ENCODE measurements at places on chromosomes 4 and X.

DNA sequence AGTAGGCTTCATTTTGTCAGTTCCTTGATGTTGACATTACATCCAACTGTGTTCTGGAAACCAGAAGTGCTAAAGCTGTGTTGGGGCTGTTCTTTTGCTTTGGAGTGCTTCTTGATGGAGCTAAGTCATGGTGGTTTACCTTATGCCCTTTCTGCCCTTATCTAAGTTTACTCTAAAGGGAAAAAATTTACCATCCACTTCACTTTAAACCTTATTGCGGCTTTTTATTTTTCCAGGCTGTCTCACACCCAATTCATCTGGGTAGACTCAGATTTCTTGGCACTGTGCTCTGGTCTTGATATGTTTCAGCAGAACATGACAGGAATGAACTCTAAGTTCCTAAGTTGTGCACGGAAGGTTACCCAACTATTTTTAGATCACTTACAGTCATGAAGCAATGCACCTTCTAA lies 104.7 kb upstream of the TTC29 start:
- no peak for DNase-seq

- no peak for DNase-seq
These were observed 160.2 kb upstream of the IGFBP7 start for GRCh38 chr4:57270346-57270745.

DNA sequence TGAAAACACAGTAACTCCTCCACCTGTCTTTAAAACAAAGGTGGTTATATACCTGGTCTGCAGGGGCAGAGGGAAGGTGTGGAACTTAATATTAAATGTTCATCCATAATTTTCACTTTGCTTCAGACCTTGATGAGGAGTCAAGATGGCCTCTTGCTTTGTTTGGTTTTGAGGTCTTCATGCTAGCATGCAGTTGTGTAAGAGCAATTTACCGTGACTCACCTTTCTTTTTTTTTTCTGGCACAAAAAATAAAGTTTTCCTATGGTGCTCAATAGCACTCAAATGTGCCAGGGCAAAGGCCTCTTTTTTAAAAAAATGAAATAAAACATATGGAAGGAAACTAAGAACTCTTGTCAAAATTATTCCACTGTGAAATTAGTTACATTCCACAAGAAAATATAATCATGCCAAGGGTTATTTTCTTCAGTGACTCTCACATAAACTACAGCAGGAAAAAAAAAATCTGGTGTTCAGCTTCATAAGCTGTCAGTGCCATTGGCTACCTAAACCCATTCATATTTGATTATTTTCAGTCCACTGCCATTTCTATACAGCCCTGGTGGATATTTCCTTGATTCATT lies 128.2 kb downstream of the SLC7A11 start:
- no peak for DNase-seq

DNA sequence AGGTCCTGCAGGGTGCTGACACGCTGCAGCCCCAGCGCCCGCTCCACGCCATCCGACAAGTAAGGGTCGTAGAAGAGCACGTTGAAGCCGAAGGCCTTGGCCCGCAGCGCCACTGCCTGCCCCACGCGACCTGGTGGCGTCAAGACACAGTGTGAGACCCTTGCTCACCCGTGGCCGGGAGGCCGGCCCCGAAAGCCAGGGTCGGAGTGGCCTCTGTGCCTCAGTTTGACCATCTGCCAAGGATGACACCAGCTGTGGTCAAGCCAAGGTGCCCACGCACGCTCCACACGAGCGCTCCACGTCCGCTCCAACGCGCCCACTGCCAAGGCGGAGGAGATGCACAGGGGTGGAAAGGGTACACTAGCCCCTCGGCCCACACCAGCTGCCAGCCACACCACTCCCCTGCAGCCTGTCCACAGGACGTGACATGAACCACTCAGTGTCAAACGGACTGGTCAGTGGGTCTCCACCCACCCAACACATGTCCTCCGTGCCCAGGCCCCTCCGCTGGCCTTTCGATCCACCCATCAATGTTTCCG lies 32.8 kb downstream of the CTBP1 start:
- no peak for DNase-seq

GRCh38 chr4:158018221-158018830 lies 154.5 kb downstream of the GASK1B start:
- DNase-seq, result no peak

GRCh38 chrX:44071847-44072551 lies 98.8 kb upstream of the NDP start:
- no peak for DNase-seq

DNA sequence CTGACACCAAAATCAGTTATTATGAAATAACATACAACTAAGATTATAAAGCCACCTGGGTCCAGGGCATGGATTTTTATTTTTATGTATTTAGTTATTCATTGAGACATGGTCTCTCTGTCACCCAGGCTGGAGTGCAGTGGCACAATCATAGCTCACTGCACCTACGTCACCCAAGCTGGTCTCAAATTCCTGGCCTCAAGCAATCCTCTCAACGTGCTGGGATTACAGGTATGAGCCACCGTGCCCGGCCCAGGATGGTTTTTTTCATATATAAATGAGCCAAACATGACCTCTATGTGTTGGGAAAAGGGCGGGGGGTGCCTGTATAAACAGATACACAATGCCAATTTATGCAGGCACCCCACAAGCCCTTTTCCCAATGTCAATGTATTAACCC lies 24.6 kb downstream of the ZNF630 start:
- no peak for DNase-seq

- DNase-seq, result no peak
These were observed 27.6 kb downstream of the PRR32 start for GRCh38 chrX:126847143-126847542.

- no peak for DNase-seq
These were observed 88.3 kb upstream of the CITED1 start for GRCh38 chrX:72393836-72394517.

- DNase-seq, result no peak
These were observed 23.1 kb downstream of the NAP1L5 start for GRCh38 chr4:88674565-88674964.

DNA sequence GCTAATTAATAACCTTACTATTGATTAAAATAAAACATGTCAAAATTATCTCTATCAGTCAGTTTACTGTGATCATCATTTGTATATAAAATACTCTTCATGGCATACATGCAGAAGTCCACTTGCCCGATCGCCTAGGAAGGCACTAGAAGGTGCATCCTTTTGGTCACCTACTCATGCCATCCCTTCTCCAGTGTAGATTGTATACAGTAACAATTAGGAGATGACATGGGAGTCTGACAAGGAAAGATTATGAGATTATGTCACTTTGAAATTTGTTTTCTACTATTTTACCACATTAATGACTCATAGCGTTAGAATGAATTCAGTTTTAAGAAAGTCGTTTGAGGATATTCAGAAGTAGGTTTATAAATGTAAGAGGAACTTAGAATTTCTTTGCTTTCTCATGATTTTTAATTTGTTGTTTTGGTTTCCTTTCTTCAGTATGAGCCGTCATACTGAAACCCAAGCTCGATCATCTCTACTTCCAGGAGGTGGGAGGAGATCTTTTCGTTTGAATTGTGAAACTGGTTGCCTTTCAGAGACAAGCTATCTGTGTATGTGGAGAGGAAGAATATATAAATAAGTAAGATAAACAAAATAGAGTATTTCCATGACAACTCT lies 51.1 kb upstream of the UNC5C start:
- no peak for DNase-seq

GRCh38 chr4:6608758-6609414 lies 31.6 kb upstream of the MRFAP1 start:
- no peak for DNase-seq

GRCh38 chr4:41678086-41678816 lies 70.3 kb downstream of the PHOX2B start:
- no peak for DNase-seq

- DNase-seq, result no peak
These were observed 2.0 kb upstream of the PDK3 start for GRCh38 chrX:24463077-24463476.

DNA sequence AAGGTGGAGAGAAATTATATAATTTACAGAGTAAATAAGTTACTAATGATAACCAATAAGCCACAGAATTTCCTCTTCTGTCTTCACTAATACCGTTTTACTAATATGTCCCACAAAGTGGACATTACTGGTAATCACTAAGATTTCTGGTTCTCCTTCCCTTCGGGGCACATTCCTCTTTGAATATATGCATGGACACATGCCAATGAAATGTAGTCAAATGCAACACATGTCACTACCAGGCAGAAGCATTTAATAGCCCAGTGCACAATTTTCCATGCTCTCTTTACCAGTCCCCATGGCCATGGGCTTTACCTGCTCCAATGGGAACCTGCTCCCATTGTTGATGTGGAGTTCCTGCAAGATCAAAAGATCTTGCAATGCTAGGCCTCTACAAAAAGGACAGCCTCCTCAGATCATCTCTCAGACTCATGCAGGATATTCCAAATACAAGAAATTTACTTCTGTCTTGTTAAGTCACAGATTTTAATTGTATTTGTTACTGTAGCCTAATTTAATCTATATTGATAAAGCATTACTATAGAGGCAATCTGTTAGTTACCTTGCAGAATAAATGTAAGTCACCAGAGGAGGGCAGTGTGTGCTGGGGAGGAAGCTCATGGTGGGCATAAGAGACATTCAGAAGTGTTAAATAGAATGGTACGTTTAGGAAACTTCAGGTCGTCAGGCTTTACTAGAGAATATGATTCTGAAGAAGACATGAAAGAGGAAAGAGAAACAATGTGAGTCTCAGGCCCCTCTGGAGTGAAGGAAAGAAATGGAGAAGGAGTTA lies 37.1 kb upstream of the INPP4B start:
- DNase-seq, result no peak

GRCh38 chr4:152398060-152398459 lies 137.8 kb downstream of the FBXW7 start:
- no peak for DNase-seq

- DNase-seq, result no peak
These were observed 349.5 kb downstream of the ZIC3 start for GRCh38 chrX:137915466-137915865.

GRCh38 chr4:146398404-146398803 lies 123.3 kb downstream of the SLC10A7 start:
- no peak for DNase-seq

GRCh38 chrX:120549483-120550452 lies 11.0 kb downstream of the CUL4B start:
- peak; percentile 1 for DNase-seq

- no peak for DNase-seq
These were observed 30.5 kb downstream of the STARD8 start for GRCh38 chrX:68677998-68678397.

DNA sequence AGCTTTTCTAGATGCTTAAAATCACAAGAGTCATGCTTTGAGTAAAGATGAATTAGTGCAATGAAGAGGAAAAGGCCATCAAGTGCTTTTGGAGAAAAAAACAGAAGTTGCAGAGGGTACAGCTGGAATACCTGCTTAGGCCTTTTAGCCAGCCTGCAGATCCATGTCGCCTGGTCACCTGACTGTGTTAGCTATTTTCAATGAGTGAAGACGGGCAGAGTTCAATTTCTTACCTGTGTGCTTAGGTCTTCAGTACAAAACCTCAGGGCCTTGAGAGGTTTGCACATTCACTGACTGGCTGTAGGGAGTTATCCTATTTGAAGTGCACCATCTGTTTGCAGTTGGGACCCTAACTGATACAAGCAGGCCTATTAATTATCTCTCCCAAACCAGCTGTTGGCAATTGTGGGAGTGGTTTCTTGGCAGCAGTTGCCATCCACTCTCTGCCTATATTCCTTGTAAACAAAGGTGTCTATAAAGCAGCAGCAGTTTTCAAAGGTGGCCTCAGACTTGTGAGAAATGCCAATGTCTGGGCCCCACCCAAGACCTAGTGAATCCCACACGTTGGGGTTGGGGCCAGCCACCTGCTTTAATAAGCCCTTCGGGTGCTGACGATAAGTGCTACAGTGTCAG lies 16.3 kb upstream of the FAT1 start:
- no peak for DNase-seq

DNA sequence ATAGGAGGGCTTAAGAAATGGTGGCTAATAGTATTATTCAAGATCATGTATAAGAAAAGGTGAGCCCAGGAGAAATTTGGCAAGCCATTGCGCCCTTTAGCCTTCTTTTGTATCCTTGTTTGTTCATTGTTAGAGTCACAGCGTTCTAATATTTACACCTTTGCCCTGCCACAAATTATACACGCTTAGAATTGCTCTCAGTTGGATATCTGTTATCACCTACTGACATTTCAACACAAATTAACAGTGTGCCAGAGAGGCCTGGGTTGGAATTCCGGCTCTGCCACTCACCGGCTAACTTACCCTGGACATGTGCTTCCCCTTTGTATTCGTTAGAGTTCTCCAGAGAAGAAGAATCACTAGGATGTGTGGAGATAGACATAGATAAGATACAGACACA lies 148.7 kb upstream of the KIT start:
- no peak for DNase-seq
